Foreskin keratinocyte (primary cell): ENCODE measurements at places on chromosomes 6 and 20. TPM values are rescaled to one million over a fixed set of nuclear protein-coding genes. Genes with fewer than 3 reads are reported as not detected.
A peak's percentile ranks its signal among the peaks of the same experiment; 100 is the strongest.

DNA sequence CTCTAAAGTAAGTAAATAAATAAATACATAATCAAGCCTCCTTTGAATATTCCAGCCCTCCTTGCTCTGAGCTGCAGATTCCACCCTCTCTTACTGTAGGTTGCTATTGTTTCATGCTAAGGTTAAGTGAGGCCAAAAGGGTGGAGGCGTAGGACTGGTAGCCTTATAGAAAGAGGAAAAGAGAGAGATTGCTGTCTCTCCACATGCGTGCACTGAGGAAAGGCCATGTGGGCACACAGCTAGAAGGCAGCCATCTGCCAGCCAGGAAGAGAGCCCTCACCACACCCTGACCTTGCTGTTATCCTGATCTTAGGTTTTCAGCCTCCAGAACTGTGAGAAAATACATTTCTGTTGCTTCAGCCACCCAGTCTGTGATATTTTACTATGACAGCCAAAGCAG is 87.4 kb upstream of the SHLD1 start:
- no peak for DNase-seq

DNA sequence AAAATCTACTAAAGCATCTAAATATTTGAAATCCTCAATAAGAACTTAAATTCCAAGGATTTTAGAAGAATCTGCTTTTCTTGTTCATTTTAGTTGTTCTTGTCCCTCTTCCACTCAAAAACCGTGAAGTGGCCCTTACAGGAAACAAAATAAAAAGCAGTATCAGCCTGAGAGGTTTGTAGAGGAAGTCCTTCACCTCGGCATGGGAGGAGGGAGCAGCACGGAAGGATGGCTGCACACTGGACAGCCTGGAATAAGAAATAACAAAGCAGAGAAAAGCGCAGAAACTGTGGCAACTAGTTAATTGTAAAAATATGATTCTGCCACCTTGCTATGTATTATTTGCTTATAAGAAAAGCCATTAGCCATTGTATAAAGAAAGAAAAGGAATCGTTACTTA is 46.1 kb downstream of the RALGAPA2 start:
- no peak for DNase-seq

MUC21 gene
- not detected in 2 replicates for total RNA-seq

DNA sequence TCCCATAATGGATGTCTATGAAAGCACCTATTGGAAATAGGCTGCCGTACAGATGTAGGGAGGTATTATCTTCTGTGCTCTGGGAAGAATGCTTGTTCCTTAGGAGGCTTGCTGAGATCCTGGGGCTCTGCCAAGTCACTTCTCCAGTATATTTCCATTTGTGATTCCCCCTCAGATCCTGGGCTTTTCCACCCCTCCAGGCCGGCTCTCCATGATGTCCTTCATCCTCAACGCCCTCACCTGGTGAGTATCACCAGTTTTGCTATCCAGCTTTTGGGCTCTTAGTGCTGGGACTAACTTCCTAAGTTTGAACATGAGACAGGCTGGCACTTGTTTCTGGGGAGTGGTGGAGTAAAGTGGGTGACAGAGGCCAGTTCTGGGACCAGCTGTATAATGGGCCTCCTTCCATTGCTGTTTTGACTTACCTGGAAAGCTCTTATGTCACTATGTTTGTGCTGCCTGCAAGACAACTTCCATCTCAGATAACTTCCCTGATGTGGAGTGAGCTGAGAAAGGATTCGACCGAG is 2.6 kb downstream of the SYS1 start:
- DNase-seq, result no peak

GRM1 gene
- total RNA-seq, result not detected in 2 replicates

ULBP2 gene
- total RNA-seq, result 8.3 and 10.6 TPM in 2 replicates

PDE7B gene
- not detected in 2 replicates for total RNA-seq

- no peak for DNase-seq
Measured at GRCh38 chr6:141123497-141123896, 1009.2 kb upstream of the GJE1 start.

DNA sequence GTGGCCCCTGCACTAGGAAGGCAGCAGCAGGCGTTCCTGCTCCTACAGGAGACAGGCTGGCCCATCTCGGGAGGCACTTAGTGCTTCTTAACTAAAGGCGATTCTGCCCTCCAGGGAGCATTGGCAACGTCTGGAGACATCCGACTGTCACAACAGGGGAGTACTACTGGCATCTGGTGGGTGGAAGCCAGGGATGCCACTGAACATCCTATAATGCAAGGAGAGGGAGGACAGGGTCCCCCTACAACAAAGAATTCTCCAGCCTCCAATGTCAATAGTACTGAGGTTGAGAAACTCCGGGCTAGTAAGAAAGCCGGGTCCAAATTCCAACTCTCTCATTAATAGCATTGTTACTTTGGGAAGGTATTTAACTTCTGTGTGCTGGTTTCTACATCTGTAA is 119.4 kb upstream of the ARMC2 start:
- no peak for DNase-seq

DNA sequence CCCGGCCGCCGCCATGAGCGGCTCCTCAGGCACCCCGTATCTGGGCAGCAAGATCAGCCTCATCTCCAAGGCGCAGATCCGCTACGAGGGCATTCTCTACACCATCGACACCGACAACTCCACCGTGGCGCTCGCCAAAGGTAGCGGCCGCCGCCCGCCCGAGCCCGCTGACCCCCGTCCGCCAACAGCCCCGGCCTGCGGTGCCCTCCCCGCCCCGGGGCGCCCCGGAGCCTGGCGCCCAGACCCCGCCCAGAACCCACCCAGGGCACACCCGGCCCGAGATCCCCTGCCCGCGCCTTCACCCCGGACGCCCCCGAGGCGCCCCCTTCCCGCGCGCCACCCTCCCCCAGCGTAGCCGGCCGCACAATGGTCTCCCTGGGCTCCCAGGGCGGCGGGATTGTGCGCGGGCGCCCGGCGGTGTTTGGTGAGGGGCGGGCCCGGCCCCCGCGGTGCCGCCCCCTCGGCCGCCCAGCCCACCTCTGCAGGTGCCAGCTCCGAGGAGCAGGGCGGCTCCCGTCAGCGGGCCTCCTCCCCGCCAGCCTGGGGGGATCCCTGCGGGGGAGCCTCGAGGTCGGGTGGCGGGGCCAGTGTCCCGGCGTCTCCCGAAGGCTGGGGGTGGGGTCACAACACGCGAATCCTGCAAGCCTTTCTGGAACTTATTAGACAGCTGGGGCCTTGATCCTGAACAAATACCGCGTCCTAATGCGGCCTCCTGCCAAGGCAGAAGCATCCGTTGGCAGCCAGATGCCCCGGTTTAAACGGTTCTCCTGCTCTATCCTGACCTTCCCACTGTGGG is 577 bp downstream of the LSM14B start:
- peak; percentile 31 for DNase-seq

TREML2 gene
- 0.07 and 0.17 TPM in 2 replicates for total RNA-seq

GRCh38 chr20:32718749-32719348 is 24.4 kb downstream of the COMMD7 start:
- no peak for DNase-seq

TBXT gene
- not detected in 2 replicates for total RNA-seq

GRCh38 chr6:90365002-90365401 is 68.4 kb upstream of the BACH2 start:
- no peak for DNase-seq

DNA sequence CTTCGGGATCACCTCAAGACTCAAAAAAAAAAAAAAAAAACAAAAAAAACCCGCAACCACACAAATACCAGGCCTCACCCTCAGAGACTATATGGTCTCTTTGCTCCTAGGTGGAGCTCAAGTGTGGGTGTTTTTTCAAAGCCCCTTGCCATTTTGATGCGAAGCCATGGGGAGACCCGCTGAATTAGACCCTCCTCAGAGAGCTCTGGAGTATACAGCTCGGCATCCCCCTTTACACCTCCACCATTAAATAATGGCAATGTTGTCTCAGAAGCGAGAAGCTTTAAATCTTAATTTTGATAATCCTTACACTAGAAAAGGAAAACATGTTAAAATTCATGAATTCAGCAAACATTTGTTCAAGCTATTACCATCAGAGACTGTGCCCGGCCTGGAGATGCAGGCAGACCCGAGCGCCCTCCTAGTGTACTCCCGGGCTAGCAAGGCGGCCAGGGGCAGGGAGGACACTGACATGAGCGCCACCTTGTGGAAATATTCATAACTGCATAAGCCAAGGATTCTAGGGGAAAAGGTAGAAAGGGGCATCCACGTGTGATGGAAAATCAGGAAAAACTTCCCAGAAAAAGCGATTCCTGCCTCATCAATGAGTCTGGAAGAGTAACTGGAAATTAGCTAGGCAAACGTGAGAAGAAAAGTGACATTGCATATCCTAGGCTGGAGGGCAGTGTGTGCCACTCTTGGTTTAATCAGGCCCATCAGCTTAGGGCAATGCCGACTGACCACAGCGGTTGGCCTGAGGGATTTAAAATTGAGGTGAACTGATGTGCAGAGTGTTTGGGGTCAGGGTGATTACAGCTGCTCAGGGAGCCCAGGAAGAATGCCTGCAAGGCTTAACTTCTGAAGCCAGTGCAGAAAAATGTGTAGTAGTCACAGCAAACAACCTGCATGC is 72.5 kb downstream of the B3GAT2 start:
- DNase-seq, result no peak

HLA-DQA1 gene
- total RNA-seq, result not detected in 2 replicates

ACOT13 gene
- 31.0 and 33.6 TPM in 2 replicates for total RNA-seq

DNA sequence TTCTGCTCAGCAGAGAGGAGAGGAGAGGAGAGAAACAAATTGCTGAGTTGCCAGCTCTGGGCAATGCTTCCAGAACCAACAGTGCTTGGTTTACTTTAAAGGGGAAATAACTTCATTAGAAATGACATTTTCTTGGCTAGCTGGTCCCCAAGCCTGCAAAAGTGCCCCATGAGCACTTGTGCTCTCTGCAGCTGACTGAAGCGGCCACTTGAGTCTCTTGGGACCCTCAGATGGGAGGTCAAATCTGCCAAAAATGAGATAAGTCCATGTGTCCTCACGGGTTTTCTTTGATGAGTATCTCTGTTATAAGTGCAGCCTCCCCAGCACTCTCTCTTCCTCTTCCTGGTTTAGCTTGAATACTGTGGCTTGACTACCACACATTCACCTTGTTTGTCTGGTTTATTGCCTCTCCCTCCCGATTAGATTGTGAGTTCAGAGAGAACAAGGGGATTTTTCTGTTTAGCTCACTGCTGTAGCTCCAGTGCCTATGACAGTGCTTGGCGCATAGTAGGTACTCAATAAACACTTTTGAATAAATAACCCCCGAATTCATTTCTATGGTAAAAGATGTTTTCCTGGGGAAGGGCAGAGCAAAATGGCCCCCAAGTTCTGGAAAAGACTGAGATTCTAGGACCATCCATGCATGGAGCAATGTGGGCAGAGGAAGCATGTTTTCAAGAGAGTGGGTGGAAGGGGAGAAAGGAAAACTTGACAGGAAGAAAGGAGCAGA is 7.0 kb upstream of the RIN2 start:
- DNase-seq, result no peak

DNA sequence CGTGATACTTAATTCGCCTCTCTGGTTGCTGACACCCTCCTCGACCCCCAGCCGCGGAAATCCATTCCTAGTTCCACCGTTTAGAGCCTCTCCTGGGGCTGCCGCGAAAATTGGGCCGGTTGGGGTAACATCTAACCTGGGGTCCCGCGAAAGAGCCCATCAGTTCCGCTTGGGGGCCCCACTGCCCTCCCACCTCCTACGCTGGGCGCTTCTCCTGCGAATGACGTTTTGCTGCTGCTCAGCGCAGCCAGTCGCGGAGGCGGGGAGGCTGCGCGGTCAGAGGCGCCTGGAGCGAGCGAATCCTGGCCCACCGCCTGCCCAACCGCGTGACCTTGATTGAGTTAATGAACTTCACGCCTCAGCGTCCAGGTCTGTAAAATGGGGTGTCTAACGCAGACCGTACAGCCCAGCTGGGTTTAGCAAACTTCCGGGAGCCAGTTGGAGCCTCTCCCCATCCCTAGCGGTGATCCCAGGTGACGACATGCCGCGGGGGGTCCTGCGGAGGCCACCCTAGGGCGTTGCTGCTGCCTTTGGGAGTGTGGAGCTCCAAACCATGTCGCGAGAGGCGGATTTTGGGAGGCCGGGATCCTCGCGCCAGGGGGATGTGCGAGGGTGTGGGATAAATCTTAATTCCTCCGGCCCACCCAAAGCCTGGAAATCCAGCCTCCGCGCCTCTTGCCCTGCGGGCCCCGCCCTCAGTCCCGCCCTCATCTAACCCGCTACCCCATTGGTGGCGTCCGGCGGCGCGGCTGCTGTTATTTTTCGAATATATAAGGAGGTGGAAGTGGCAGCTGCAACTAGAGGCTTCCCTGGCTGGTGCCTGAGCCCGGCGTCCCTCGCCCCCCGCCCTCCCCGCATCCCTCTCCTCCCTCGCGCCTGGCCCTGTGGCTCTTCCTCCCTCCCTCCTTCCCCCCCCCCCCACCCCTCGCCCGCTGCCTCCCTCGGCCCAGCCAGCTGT is at the start of gene CDC25B:
Gene CDC25B (plus strand): TSS at position 800 of the 958 bp plus-strand sequence. CDS start 222 bp downstream, outside the sequence.
- DNase-seq, result peak; percentile 73

DNA sequence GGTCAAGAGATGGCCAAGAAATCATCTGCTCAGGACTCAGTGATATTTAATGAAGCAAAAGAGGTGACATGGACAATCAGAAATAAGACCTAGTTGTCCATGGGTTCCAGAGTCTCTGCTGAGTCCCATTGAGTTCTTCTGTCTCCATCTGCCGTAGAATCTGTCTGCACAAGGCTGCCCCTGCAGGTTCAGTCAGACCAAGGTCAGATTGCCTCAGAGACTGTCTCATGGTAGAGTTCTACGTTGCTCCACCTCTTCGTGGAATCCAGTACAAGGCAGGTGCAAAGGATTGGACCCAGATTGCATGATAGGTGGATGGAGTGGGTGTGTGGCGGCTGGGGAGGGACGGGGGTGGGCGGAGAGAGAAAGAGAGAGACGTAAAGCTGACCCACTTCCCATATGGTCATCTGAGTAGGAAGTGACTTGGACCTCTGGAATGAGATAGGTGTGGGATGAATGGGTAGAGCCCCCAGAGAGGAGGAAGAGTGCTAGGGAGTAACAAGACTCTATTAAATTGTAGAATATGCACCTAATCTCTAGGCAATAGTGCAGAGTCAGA is 75.3 kb downstream of the SOBP start:
- no peak for DNase-seq

GRCh38 chr6:37280162-37280887 is 22.4 kb upstream of the TMEM217 start:
- no peak for DNase-seq

GRCh38 chr6:146357578-146358430 is 185.8 kb upstream of the RAB32 start:
- peak; percentile 85 for DNase-seq

DNA sequence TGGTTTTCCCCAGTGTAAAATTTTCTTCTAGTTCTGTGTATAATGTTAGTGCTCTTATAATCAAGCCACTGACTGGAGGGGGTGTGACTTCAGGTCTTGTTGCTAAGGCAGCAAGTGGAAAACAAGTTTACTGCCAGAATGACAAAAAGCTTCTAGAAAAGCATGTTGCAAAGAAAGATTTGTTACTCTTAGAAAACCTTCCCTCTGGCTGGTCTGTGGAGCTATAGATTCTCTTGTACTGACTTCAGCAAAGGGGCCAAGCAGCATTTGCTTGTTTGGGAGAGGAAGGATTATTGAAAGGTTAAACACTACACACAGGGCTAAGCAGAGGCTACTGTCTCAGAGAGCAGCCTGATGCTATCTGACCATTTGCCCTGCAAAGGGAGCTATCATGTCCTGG is 288.8 kb downstream of the BTBD9 start:
- no peak for DNase-seq

- no peak for DNase-seq
Measured at GRCh38 chr6:130815200-130816071, 11.8 kb upstream of the SMLR1 start.

GRCh38 chr6:150541576-150541975 is 58.1 kb upstream of the PLEKHG1 start:
- no peak for DNase-seq

- DNase-seq, result no peak
Measured at GRCh38 chr6:137303441-137303840, 84.3 kb upstream of the IFNGR1 start.

TCP11 gene
- 0.07 TPM in 1 of 2 replicates, not detected in the other for total RNA-seq

CCN6 gene
- total RNA-seq, result 0.11 and 0.37 TPM in 2 replicates
